K562 (cell line): ENCODE measurements at places on chromosomes 12 and 14.

DNA sequence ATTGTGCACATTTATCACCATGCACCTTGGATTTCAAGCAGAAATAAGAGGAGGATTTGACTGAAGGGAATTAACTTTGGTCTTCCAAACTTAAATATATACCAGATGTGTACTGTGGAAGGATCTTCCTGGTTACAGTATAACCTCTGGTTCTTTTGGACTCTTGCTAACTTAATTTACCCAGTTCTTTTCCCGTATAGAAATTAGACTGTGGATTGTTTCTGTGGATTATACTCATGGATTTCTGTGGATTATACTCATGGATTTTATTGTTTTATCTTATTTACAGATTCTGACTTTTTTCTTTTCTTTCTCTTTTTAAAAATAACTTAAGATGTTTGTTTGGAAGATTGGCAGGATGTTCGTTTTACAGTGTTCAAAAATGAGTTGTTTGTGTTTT is 215.3 kb downstream of the RAD51B start:
- DNase-seq, result no peak

DNA sequence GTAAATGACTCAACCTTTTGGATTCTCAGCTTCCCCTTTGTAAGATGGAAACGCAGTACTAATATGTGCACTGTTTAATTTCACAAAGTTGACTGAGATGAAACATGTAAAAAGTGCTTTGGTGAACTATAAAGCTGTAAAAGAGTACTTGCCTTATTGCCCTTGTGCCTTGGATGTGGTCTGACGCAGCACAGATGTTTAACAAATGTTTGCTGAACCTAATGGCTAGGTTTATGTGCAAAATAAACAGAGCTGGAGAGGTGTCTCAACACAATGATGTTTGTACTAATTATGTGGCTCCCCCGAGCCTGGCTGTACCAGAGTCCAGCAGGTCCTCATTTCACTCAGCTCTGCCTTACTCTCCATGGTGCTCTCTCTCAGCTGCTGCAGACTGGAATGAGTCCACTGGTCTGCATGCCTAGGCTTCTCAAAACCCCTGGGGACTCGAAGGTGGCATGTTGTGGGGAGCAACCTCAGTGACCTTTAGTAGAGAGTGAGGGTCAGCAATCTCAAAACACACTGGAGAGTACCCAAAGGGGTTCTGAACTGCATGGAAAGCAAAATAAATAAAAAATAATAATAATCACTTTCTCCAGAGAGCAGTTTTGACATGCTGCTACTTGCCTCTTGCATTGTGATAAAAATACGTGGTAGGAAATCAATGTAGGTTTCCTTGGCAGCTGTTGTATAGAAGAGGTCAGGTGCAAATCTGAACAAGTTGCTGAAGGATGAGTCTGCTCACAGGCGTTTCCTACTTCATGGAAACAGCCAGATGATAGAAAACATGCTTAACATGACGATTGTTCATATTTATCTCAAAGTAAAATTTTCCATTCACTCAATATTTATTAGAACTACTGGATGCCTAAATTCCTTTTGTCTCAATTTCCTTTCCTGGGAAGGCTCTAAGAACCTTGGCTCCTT is 8.5 kb upstream of the AMIGO2 start:
- no peak for DNase-seq

GRCh38 chr14:95299271-95299670 is 20.4 kb downstream of the CLMN start:
- no peak for DNase-seq

DNA sequence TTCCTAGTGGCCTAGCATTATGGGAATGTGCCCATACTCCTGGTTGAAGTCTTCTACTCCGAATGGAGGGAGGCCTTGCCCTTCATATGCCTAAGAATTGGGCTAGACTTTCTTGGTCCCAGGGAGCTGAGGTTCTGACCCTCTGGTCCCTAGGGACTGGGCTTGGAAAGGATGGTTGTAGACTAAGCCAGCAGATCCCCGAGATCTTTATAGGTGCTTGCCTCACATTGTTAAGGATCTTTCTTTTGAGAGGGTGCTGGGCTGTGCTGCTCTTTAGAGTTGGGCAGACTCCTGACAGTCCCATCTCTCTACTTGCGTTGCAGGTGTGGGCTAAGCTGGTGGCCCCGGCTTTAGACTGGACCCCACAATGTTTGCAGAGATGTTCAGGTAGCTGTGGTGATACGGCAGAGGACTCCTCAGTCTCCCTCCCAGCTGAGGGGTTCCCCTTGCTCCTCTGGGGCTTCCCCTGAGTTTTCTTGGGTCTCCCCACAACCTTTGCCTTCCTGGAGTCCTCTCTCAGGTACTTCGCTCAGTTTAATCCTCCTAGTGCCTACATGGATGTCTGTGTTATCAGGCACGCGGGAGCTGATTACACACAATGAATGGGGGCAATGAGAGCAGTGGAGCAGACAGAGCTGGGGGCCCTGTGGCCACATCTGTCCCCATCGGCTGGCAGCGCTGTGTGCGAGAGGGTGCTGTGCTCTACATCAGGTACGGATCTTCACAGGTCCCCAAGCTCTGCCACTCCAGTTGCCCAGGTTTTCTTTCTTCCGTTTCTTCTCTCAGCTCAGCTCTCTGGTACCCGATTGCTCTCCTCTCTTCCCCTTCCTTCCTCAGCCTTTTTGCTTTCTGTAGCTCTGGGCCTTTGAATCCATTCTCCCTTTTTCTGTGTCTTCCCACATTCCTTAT is 1.3 kb downstream of the MBD6 start:
- DNase-seq, result no peak

- no peak for DNase-seq
These were observed 33.5 kb downstream of the CYP46A1 start for GRCh38 chr14:99717682-99718013.

DNA sequence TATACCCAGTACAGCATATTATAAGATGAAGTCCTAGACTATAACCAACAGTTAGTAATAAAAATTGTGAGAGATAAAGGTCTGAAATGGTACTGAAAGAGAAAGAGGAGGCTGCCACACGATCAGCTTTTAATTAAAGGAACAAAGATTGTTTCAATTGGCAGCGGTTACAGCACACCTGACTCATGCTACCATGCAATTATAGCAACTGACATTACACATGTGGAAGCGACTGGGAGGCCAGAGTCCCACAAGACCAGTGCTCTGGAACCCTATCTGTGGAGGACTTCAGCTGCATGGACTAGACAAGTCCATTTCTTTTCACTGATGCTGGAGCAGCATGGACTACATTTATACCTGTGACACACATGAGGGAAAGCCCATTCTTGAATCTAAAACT is 55.2 kb downstream of the SEL1L start:
- no peak for DNase-seq

DNA sequence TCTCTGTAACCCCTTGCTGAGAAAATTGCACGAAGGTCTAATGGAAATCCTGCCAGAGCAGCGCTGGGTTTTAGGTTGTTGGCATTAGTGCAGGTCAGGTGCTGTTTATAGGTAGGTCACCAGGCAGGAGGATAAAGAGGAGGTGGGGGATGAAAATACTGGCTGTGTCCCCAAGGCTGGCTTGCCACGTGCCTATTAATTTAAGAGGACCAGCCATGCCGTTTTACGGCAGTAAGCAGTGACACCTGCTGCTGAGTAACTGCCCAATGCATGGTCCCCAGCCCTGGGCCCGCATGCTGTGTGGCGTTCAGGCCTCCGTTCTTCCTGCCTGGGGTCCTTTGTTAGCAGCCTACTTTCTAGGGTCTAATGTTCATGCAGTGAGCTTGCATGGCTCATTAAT is 67.2 kb downstream of the WDR20 start:
- no peak for DNase-seq

- DNase-seq, result no peak
These were observed 246.4 kb downstream of the RPL10L start for GRCh38 chr14:46404865-46405811.

GRCh38 chr12:1273051-1273450 is 282.0 kb downstream of the ERC1 start:
- DNase-seq, result no peak

DNA sequence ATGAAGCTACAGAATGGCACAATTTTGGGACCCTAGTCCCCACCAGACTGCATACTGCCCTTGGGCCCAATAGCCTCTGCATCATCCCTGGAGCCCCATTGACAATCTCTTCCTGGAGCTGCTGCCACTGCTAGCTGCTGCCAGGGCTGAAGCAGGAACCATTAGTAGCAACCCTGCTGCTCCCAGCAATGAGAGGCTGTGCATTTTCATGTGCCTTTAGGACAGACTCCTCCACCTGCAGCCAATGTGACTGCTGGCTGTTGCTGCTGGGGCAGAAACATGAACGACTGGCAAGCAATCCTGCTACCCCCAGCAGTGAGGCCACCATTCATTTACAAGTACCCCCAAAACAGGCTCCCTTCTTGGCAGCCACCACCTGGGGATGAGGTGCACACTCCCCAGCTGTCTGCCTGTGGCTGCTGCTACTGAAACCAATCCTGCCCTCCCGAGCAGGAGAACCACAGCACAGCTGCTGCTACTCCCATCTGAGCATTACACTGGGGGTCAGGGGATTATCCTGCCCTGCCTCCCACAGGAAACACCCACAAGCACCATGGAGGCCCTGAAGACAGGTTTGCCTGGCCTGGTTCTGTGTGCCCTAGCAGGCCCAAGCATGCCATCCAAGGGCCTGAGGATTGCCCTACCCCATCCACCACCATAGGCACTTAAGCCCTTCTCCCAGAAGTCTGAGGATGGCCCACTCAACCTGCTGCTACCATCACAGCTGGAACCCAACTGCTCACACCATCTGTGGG is 181.0 kb downstream of the MYRFL start:
- no peak for DNase-seq

- peak; percentile 55 for DNase-seq
These were observed 179.9 kb downstream of the ADCK1 start for GRCh38 chr14:77979666-77980351.

GRCh38 chr12:3920351-3921150 is 47.4 kb upstream of the PARP11 start:
- no peak for DNase-seq

DNA sequence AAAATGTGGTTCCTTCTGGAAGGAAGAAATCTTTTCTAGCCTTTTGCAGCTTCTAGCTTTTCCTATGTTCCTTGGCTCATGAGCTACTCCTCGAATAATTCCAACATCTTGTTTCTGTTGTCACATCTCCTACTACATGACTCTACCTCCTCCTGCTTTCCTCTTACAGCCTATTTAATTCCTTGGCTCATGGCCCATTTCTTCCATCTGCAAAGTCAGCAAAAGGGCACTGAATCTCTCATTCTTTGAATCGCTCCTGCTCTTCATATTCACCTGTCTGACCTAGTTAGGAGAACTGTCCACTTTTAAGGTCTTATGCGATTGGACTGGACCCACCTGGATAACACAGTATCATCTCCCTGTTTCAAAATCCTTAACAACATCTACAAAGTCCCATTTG is 15.8 kb downstream of the PRKD1 start:
- DNase-seq, result no peak

DNA sequence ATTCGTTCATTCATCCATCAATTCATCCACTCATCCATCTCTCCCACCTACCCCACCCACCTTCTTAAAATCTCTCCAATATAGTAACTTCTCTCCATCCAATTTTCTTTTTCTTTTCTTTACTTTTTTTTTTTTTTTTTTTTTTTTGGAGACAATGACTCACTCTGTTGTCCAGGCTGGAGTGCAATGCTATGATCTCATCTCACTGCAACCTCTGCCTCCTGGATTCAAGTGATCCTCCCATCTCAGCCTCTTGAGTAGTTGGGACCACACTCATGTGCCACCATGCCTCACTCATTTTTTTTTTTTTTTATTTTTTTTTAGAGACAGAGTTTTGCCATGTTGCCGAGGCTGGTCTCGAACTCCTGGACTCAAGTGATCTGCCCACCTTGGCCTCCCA is 118.4 kb downstream of the SUDS3 start:
- no peak for DNase-seq

GRCh38 chr12:76764856-76765255 is 941 bp downstream of the ZDHHC17 start:
- peak; percentile 37 for DNase-seq

DNA sequence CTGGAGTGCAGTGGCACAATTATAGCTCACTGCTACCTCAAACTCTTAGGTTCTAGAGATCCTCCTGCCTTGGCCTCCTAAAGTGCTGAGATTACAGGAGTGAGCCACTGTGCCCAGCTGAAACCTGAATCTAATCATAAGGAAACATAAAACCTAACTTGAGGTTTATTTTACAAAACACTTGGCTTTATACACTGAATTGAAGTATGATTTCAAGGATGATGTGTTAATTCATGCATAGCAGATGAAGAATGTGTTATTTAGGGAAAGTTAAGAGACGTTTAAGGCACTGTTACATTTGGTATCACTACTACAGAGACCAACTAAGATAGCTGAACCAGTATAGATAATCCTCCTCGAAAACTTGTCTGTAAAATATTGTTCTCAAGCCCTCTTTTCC is 6.4 kb downstream of the DICER1 start:
- no peak for DNase-seq

- DNase-seq, result no peak
These were observed 59.6 kb upstream of the KCNC2 start for GRCh38 chr12:75269209-75269608.

DNA sequence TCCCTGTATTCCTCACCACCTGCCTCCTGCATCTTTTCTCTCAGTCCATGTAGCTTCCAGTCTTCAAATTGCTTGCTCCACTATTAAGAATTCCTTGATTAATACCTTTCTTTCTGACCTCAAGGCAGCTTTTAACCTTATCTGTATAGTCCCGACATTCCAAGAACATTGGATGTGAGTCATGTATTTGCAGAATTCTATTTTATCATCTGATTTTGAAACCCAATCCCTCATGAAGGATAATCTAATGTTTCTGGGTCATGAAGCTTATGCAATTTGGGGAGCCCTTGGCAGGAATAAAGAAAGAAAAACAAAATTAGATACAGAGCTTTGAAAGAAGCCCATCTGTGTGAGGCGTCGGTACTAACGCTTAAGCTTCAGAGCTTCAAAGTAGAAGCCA is 63.4 kb upstream of the CCND2 start:
- DNase-seq, result no peak

DNA sequence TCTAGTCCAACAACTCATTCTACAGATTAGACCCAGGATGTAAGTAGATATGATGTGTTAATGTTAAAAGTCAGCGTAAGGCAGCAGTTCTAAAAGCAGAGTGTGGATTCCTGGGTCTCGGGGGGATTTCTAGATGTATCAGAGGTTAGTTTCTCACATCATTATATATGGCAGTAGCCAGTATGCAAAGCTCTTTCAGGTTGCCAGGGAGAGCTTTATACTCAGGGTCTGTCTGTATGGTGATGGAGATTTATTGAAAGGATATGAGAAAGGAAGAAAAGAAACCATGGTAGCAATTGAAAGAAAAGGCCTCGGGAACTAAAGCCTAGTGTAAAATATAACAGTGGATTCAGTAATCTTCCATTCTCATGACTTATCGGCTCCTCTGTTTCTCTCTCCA is 26.2 kb upstream of the PAWR start:
- no peak for DNase-seq

GRCh38 chr12:25533150-25533549 is 19.9 kb downstream of the LMNTD1 start:
- DNase-seq, result no peak
